Skin of body (tissue), 3 donors: ENCODE measurements at places on chromosomes 7 and 10. TPM values are rescaled to one million over a fixed set of nuclear protein-coding genes. Genes with fewer than 3 reads are reported as not detected.

- DNase-seq, result peak; percentile 44
Observed at GRCh38 chr7:28078036-28078901, 102.3 kb downstream of the JAZF1 start.

- DNase-seq, result no peak
Observed at GRCh38 chr10:100043796-100044195, 34.0 kb upstream of the DNMBP start.

GRCh38 chr7:99379043-99379577 is 4.6 kb downstream of the ARPC1B start:
- peak; percentile 81 for DNase-seq

DNA sequence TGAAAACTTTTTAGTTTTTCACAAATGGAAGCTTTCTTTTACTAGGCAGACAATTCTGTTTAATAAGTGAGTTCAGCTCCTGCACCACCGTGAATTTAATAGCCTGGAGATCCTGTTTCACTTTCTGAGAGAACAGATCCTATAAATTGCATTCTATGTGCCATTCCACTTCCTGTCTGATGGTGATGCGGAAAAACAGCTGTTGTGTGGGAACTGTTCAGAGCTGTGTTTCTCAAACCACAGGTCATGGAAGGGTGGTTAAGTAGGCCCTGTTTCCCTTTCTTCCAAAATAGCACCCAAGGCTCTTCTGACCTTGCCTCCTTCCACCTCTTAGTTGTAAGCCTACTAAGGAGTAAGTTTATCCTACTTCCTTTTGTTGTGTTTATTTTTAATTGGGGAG is 97.2 kb upstream of the DKK1 start:
- DNase-seq, result peak; percentile 62

DNA sequence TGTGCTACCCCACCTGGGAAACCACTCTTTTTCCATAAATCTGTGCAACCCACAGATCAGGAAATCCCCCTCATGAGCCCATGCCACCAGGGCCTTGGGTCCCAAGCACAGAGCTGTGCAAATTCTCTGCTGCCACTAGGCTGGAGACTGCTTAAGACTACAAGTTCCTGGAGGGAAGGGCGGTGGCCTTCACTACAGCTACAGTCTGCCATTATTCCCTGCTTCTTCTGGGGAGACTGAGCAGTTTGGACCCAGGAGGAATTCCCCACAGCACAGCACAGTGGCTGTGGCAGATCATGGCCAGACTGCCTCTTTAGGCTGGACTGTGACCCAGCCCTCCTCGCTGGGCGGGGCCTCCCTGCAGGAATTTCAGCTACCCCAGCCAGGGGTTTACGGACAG is 89.7 kb upstream of the GRB10 start:
- DNase-seq, result no peak

GRCh38 chr10:123462246-123462645 is 203.9 kb upstream of the GPR26 start:
- no peak for DNase-seq

- no peak for DNase-seq
Observed at GRCh38 chr7:111531993-111532392, 30.3 kb downstream of the IMMP2L start.

- no peak for DNase-seq
Observed at GRCh38 chr10:3036155-3037021, 31.0 kb upstream of the PFKP start.

DNA sequence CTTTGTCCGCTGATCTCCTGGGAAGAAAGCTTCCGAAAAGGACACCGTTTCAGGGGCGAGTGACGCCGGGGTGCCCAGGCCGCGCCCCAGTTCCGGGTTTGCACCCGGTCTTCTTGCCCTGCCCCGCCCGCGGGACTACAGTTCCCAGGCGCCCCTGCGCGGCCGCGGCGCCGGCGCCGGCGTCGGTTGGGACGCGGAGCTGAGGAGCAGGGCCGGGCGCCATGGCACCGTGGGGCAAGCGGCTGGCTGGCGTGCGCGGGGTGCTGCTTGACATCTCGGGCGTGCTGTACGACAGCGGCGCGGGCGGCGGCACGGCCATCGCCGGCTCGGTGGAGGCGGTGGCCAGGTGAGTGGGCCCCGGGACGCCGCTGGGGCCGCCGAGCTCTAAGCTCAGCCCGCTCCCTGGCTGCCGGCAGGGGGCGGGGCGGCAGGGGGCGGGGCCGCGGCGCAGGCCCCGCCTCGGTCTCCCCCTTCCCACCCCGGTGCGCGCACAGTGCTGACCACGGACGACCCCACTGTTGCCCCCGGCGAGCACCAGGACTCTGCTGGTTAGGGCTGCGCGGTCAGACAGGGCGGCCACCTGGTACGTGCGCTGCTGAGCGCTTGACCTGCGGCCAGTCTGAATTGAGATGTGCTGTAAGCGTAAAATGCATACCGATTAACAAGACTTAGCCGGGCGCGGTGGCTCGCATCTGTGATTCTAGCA is at the start of gene LHPP:
LHPP (plus strand) TSS at position 182 of the 706 bp plus-strand sequence; CDS start at position 222, 40 bp downstream.
- DNase-seq, result peak; percentile 59

DNA sequence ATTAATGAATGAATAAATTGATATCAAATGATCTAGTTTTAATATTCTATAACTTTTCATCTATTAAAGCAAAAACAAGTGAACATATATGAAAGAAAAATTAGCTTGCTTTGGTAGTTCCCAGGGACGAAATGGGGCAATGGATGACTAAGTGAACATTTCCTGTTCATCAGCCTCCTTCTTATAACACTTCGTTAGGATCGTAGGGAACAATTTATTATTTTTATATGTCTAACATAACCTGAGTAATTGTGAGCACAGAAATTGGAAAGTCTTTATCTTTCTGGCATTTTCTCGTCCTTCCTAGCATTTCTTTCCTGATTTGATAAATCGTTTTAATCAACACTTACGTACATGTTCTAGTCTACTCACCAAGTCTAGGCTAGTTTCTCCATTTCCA is 59.1 kb upstream of the PPP1R3C start:
- no peak for DNase-seq

- no peak for DNase-seq
Observed at GRCh38 chr7:29445736-29446135, 117.9 kb upstream of the PRR15 start.

The OR6B1 gene
- not detected for total RNA-seq

GRCh38 chr10:104824380-104825006 is 183.4 kb downstream of the SORCS3 start:
- peak; percentile 9 for DNase-seq

The TIMM23B gene
- 19.6 TPM for total RNA-seq

DNA sequence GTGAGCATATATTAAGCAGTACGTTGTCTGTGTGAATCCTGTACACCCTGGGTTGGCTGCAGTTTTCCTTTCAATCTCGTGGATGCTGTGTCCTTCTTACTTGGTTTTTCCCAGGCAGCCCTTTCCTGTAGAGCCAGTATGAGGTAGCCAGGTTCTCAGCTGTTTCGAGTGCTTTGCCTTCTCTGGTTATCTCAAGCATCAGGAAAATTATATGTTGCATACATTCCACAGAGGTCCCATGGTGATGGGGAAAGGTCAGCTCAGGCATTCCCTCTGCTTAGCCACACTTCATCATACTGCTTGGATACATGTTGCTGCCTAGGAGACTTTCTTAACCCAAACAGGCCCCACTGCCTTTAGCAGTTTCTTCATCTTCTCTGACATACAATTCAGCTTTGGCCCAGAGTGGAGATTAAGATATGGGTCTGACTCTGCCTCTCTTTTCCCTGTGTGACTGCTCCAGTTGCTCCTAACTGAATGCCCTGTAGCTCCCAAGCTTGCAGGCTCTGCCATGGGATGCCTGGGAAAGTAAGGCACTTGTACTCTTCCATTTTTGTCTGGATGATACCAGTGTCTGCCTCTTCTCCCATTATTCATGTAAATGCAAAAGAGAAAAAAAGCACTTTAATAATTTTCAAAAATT is 11.3 kb downstream of the GNAI1 start:
- peak; percentile 16 for DNase-seq
